ENCODE measurements at places on chromosomes 16 and 17. TPM values are rescaled to one million over a fixed set of nuclear protein-coding genes. Genes with fewer than 3 reads are reported as not detected.

NHLRC4 gene
- total RNA-seq, result 1.3 TPM

C16orf74 gene
- total RNA-seq, result 9.6 TPM

LRRC37A gene
- total RNA-seq, result 0.51 TPM

SPATA32 gene
- total RNA-seq, result not detected

AOC3 gene
- total RNA-seq, result 0.26 TPM
